ENCODE measurements at places on chromosomes 3 and 15.

DNA sequence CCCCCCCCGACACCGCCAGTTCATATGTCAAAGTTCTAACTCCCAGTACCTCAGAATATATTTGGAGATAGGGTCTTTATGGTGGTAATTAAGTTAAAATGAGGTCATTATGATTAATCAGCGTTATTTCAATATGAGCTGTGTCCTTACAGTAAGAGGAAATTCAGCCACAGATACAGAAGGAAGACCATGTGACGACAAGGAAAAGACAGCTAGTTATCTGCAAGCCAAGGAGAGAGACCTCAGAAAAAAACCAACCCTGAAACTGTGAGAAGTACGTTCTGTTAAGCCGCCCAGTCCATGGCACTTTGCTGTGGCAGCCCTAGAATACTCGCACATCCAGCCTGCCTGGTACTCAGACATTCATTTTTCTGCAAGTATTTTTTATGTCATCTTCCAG, 62.3 kb upstream of the ARL8B start:
- DNase-seq = no peak

GRCh38 chr3:121126033-121126706, 218.2 kb downstream of the STXBP5L start:
- no peak for DNase-seq

DNA sequence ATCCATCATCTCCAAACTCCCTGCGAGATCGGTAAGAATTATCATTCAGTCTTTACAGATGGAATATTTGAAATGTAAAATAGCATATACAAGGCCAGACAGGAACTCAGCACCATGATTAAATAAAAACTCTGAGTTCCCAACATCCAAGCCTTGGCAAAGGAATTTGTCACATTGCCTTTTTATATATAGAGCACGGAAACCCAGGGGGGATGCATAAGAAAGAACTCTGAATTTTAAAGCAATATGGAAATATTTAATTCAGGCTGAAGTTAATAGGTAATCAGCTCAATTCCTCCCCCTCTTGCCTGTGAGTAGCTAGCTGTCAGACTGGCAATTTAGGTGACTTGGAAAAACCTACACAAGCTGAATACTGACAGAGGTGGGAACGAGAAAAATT, 217.9 kb upstream of the KCNMB2 start:
- no peak for DNase-seq

DNA sequence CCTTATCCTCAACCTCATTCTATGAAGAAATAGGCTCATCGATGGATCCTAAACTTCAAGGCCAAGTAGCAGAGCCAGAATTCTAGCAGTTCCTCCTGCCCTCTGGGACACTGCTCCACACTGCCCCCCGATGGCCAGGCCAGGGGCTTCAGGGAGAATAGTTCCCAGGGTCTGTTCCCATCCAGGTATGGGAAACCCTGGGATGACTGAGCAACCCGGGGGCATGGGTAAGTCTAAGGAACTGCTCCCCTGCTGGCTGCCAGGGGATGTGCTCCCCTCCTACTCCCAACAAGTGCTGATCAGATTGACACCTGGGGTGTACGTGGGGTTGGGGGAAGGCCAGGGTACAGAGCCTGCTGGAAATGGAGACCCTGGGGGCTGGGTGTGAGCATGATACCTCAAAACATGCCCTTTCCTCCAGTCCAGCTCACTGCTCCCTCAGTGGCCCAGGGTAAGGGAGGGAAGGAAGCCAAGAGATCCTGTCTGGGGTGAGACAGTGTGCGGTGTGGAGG, 7.6 kb downstream of the ULK3 start:
- peak; percentile 47 for DNase-seq

DNA sequence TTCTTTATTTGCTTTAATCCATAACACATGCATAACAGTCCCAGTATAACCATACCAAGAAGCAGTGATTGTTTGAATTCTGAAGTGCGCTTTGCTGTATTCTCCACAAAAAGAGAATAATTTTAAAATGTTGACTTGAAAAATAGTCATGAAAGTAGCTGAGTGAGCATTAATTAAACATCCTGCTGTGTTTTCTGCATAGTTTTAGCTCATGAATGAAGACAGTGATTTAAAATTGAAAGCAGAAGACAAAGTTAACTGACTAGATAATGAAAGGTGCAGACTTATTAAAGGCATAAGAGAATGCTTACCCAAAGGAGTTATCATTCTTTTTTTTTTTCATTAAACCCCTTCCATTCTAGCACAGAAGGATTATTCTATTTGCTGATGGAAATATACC, 143.5 kb downstream of the GABRG3 start:
- no peak for DNase-seq

DNA sequence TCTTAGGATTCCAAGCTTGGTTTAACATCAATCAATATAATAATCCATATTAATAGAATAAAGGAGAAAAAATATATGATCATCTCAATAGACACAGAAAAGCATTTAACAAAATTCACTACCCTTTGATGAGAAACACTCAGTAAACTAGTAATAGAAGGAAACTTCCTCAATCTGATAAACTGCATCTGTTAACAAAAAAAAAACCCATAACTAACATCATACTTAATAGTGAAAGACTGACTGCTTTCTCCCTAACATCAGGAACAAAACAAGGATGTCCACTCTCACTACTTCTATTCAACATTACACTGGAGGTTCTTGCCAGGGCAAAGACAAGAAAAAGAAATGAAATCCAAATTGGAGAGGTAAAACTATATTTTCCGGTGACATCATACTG, 30.5 kb downstream of the LRRK1 start:
- DNase-seq = no peak

DNA sequence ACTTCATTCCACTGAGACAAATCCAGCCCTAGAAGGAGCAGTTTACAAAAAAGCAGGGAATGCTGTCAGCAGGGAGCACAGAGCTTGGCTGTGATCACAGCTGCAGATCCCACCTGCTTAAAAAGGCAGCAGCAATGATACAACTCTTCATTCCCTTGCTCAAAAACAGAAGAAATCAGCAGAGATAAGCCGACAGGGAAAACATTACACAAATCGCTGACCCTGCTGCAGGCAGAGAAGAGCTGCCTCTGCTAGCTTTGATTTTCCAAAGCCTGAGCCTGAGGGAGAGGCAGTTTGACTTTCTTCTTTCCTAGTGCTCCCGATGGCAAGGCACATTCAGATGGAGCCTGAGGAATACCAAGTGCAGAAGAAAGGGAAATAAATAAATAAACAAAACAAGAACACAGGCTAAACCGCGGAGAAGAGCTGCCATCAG, 80.2 kb downstream of the SHQ1 start:
- no peak for DNase-seq

- no peak for DNase-seq
Measured at GRCh38 chr15:28901587-28901980, 15.8 kb downstream of the APBA2 start.

DNA sequence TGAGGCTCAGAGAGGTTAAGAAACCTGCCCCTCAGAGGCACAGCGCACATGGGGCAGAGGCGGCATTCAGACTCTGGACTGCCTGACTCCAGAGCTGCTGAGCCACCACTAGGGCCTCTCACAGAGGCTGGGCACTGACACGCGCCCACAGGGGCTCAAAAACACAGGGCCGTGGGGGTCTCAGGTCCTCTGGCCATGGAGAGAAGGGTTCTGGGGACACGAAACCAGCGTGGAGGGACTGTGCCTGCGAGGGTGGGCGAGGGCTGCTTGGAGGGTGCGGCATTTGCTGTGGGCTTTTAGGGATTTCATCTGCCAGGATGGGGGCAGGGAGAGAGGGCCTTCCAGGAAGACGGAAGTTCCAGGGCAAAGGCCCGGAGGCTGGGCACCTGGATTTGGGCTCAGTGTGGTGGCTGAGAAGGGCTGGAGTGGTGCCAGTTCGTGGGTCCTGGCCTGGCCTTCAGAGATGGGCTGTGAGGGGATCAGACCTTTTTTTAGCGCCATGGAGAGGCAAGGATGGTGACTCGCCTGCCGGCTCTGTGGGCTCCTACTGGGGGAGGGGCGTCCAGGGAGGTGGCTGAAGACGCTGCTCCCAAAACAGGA, 69.6 kb downstream of the EFCAB12 start:
- no peak for DNase-seq

DNA sequence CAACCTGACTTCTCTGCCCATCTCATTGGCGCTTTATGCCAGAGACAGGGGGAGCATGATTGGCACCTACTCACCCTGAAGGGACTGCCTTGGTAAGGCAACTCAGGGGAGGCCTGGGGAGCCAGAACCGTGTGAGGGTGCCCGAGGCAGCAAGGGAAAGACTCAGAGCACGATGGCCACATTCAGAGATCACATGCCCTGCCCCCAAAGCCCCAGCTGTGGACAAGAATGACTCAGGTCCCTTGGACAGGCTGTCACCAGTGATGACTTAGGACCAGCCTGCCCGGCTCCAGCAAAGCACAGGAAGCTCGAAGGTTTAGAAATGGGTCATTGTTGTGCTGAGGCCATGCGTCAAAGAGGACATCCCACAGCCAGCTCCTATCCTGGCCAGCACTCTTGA, 49.1 kb upstream of the LIMD1 start:
- DNase-seq = no peak

DNA sequence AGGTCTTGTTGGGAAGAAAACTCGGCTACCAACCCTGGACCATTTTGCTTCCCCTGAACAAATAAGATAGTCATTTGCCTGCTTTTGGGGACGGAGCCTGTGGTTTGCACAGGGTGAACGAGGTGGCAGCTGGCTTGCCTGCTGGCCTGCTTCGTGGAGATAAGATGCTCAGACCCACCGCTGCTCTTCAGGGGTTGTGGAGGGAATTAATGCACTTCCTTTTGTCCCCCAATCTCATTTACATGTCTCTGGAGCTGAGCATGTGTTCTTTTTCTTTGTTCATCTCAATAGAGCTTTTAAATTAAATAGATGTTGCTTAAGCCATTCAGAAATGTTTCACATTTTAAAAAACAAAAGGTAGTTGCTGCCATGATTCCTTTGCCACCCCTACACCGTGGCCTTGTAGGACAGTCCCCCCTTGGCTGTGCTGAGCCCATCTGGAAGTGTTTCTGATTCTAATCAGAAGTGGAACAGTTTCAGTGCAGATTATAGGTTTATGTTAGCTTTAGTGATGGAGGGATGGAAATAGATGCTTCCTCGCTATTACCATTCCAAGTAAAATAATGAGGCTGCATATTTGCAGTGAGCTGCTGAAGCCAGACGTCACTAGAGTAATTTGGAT, 25.6 kb downstream of the APBA2 start:
- no peak for DNase-seq

DNA sequence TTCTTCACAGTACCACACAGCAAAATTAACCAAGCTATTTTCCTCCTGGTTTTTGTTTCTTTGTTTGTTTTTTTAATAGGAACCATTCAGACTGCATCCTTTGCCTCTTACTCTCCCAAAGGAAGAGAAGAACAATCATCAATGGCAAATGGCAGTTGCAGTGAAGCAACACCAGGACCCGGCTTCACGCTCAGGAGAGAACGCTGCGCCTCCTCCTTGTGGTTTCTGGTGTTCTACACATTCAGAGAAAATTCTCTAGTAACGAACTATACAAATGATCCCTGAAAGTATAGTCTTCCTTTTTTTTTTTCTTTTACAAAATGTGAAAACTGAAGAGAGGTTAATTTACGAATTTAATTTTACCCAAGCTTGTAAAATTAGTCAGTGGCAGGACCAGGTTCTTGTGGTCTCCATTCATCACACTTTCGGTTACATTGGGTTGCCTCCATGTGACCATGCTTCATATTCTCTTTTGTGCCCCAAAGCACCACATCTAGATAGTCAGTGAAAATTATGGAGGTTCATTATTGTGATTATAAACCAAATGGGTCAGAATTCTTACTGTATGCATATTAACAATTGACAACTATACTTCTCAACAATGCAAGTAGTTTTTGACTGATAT, 10.6 kb upstream of the MINDY2 start:
- no peak for DNase-seq

DNA sequence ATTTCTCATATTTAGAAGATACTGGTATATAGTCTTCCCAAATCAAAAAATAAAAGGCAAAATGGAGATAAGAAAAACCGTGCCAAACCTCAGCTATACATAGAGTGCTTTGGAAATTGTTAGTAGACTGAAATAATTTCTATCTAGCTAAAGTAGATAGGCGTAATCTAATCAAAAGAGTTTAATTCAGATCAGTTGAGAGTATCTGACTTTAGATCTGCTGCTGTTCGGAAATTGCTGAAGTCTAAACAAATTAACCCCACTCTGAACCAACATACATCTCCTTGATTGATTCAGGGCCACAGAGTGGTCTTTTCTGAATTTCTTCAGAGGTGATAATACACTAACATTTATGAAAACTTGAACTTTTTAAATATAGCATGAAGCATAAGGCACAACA, 40.1 kb downstream of the MAP3K13 start:
- DNase-seq = no peak

DNA sequence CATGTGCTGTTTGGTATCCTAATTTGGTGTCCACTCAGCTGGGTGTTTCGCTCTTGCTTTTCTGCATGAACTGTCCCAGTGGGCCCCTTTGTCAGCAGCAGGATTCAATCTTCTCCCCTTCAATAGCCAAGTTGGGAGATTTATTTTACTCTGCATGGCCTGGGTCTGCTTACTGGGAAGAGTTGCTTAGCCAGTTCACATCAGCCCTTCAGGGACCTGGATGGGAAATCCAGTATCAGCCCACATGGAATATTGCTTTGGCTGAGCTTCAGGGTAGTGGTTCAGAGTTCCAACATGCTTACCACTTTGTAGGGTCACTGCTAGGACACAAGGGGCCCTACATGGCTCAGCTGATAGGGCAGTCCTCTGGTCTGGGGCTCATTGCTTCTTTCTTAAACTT, 93.0 kb upstream of the BOC start:
- no peak for DNase-seq

GRCh38 chr3:11037241-11037873, 44.8 kb downstream of the SLC6A1 start:
- DNase-seq = no peak
